Daoy (cell line): ENCODE measurements at places on chromosomes 1 and 21.

- no peak for DNase-seq
Observed at GRCh38 chr1:10537082-10537766, 62.5 kb downstream of the PEX14 start.

GRCh38 chr1:23825762-23826522 lies 713 bp upstream of the HMGCL start:
- DNase-seq, result no peak

DNA sequence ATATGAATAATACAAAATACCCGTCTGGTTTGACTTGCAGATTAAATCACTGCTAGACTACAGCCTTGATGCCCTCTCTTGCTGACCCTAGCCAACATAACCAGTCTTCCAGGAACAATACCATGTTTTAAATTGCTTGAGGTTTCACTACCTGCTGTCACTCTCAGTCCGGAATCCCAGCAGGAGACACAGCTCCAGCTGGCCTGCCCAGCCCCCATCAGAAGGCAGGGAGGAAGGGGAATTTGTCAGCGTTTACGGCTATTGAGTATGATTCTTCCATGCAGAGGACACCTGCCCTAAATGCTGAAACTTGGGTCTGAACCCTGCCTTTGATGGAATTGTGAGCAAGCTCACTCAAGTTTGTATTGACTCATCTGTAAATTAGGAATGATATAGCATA lies 33.0 kb downstream of the ZNF496 start:
- DNase-seq, result no peak

DNA sequence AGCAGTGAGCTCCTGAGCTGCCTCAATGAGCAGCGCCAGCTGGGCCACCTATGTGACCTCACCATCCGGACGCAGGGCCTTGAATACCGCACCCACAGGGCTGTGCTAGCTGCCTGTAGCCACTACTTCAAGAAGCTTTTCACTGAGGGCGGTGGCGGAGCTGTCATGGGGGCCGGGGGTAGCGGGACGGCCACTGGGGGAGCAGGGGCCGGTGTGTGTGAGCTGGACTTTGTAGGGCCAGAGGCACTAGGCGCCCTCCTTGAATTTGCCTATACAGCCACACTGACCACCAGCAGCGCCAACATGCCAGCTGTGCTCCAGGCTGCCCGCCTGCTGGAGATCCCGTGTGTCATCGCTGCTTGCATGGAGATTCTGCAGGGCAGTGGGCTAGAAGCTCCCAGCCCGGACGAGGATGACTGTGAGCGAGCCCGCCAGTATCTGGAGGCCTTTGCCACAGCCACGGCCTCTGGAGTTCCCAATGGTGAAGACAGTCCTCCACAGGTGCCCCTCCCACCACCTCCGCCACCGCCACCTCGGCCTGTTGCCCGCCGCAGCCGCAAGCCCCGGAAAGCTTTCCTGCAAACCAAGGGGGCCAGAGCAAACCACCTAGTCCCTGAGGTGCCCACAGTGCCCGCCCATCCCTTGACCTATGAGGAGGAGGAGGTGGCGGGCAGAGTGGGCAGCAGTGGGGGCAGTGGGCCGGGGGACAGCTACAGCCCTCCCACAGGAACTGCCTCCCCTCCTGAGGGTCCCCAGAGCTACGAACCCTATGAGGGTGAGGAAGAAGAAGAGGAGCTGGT lies 12.3 kb downstream of the ZBTB7B start:
- DNase-seq, result no peak

- no peak for DNase-seq
Observed at GRCh38 chr1:203189951-203190352, 3.4 kb upstream of the CHI3L1 start.

DNA sequence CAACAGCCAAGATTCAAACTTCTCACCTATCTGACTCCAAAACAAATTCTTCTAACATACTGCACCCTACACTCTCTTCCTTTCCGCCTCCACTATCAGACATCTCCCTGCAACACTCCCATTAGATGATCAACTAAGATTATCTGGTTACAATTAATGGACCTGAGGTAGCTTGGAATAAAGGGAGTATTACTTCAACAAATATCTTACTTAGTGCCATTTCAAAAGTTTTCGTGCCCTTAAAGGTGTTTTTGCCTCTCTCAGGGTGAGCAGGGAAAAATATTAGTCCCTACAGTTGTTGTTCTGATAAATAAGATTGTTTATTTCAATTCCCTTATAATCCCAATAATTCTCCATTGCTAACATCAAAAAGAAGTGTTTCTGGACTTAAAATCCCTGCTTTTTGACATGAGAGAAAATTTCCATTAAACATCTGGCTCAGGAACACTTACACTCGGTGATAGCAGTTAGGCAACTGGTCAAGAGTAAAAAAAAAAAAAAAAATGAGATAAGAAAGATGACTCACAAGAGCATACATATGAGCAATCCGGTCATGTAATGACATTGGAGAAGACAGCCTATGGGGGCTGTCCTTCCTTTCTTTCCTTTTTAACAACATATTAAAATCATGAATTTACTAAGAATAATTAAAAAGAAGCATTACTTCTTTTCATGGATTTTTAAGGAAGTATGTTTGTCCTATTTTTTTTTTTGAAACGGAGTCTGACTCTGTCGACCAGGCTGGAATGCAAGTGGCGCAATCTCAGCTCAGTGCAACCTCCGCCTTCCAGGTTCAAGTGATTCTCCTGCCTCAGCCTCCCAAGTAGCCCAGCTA lies 7.6 kb downstream of the RSBN1 start:
- peak; percentile 68 for DNase-seq

- DNase-seq, result no peak
Observed at GRCh38 chr1:224689374-224689773, 73.3 kb downstream of the CNIH3 start.

DNA sequence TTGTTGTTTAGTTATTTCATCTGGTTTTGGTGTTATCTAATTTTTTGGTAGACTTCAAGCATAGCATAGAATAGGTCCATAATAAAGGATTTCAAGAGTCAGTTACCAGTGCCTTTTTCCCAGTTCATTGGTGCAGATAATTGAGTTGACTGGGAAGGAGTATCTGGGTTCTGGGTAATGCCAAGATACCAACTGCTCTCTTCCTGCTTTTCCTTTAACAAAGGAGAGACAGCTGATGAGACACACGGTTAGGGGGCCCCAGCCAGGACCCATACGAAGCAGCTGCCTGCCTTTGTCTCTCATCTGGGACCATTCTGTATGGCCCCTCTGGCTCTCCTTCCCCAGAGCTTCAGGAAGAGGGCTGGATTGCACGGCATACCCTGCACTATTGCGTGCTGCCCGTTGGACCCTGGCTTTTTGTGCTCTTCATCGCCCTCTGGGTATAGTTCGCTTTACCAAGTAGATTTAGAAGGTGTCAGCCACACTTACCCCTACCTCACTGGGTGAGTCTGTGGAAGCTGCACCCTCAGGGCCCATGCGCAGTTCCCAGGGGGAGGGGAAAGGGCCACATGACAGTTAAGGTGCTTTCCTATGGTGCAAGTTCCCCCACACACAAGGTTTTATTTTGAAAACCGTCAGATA lies 7.0 kb downstream of the NAV1 start:
- no peak for DNase-seq

DNA sequence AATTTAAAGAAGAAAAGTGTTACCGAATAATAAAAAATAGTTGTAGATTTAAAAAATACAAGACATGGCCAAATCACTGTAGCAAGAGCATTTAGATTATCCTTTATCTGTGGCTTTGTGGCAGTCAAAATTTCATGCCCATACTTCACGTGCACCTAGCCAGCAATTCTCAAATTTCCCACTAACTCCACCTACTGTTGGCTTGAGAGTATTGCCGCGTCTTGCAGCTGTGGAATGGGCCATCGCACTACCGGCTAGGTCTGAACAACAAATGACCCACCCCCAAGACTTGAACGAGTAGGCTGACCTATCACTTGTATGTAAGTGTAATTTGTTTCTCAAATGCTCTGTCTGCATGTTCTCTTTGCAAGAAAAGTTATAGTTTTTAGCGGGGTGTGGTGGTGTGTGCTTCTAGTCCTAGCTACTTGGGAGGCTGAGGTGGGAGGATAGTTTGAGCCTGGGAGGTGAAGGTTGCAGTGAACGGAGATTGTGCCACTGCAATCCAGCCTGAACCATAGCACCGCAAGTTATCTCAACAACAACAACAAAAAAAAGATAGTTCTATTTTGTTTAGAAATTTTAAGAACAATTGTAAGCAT lies 4.1 kb downstream of the KRTAP13-4 start:
- peak; percentile 61 for DNase-seq

- no peak for DNase-seq
Observed at GRCh38 chr1:183780757-183781156, 24.2 kb upstream of the RGL1 start.

DNA sequence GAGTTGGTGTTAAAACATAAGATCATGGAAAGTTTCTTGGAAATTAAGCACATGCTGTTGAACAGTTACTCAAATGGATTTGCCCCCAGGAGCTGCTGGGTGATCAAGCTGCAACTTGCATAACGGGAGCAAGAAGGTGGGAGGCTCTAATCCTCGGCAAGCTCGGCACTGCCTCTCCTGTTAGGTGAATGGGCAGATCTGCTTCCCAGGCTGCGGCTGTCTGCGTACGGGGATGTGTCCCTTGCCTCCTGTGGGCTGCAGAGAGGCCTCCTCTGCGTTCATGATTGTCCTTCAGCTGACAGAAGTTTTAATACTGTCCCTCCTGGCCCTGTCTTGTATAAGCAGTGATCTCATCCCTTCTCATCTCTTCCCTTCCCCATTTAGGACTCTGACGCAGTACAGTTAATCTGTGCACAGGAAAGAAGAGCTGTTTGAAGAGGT lies 36.7 kb downstream of the ATP1A1 start:
- DNase-seq, result no peak

- DNase-seq, result no peak
Observed at GRCh38 chr1:208423526-208423925, 179.3 kb upstream of the PLXNA2 start.

DNA sequence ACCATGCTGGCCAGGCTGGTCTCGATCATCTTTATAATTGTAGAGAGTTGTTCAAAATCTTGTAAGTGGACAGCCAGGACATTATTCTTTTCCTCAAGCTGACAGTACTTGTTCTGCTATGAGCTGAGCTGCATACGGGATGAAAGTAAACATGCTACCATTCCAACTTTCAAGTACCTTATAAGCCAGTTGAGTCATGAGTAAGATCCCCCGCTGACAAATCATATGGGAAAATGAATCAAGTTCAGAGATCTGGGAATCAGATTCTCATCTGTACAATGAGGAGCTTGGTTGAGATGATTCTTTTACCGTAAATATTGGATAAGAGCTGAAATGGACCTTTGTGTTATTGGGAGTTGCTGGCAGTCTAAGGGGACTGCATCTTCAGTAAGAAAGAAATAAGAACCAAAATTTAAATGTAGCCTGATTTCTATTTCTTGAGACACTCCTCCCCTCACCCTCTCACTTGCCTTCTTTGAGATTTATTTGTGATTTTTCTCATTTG lies 62.7 kb downstream of the CENPF start:
- peak; percentile 28 for DNase-seq

DNA sequence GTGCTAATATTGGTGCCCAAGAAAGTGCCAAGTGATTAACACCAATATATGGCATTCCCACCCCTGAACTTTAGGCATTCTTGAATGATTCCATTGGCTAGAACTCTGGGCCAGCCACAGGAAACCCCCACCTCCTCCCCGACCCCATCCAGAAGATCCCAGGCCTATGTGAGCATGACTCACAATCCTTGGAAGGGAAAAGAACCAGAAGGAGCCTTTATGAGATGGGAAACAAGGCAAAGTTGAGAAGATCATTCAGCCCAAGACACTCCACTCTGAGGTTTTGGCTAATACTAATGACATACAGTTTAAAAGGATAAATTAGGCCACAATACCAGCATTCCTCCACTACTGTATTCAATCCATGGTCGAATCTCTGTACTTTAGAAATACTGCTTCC lies 21.8 kb downstream of the ELK4 start:
- peak; percentile 40 for DNase-seq

- no peak for DNase-seq
Observed at GRCh38 chr1:2165646-2166045, 28.9 kb downstream of the FAAP20 start.

DNA sequence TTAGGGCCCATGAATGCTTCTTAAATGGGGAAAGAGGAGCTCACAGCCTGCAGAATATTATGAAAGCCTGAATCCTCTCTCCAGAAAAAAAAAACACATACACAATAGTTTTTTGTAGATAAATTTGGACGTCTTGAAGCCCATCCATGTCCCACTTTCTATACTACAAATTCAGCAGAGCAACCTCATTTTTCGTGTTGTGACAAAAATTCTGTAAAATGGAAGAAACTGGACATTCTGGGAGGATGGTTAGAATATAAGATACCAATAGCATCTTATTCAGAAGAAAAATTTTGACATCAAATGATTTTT lies 102.1 kb downstream of the ZNF281 start:
- no peak for DNase-seq

DNA sequence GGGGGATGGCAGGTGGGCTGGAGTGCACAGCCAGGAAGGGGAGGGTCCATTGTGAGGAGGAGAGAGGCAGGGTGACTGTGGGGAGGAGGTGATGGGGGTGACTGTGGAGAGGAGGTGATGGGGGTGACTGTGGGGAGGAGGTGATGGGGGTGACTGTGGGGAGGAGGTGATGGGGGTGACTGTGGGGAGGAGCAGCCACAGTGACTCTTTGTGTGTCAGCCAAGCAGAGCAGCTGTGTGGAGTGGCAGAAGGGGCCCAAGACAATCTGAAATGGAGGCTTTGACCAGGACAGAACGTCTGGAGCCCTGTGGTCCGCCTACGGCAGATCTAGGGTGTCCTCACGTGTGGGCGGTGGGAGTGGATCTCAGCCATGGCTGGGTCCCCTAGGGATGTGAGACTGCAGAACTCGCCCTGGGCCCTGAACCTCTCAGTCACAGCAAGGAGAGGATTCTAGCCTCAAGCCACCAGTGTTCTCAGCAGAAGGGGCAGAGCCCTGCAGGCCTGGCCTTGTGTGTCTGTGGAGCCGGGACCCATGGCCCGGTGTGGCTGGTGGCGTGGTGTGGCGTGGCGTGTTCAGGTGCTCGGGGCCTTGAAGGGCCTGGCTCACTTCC lies 81.5 kb downstream of the OBSCN start:
- no peak for DNase-seq

- DNase-seq, result no peak
Observed at GRCh38 chr1:2624735-2625300, 8.0 kb downstream of the MMEL1 start.

GRCh38 chr1:41898191-41898713 lies 20.5 kb downstream of the HIVEP3 start:
- peak; percentile 70 for DNase-seq

GRCh38 chr1:40783001-40783905 lies at the start of gene KCNQ4:
Gene KCNQ4, plus strand, starts transcription at chr1:40783787. Its CDS starts 307 bp downstream, at chr1:40784094.
- peak; percentile 39 for DNase-seq

DNA sequence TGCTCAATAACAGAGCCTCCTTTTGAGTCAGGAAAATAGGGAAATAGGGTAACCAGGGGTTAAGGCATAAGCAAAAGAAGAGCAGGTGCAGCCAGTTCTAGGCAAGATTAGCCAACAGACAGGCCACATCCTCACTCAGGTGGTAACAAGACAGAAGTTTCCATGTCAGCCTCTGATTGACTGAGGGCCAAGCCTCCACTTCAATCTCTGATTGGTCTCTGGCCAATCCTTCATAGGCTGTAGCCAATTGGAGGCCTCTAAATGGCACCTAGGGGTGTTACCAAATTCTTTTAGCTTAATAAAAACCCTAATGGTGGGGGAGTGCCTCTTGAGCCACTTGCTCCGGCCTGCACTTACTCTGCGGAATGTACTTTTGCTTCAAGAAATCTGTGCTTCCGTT lies 37.2 kb downstream of the LACTBL1 start:
- DNase-seq, result no peak
